CD4-positive, alpha-beta T cell treated with Interleukin-4 for 4 hours (primary cell): ENCODE measurements at places on chromosomes 2 and 18.
A peak's percentile ranks its signal among the peaks of the same experiment; 100 is the strongest.

DNA sequence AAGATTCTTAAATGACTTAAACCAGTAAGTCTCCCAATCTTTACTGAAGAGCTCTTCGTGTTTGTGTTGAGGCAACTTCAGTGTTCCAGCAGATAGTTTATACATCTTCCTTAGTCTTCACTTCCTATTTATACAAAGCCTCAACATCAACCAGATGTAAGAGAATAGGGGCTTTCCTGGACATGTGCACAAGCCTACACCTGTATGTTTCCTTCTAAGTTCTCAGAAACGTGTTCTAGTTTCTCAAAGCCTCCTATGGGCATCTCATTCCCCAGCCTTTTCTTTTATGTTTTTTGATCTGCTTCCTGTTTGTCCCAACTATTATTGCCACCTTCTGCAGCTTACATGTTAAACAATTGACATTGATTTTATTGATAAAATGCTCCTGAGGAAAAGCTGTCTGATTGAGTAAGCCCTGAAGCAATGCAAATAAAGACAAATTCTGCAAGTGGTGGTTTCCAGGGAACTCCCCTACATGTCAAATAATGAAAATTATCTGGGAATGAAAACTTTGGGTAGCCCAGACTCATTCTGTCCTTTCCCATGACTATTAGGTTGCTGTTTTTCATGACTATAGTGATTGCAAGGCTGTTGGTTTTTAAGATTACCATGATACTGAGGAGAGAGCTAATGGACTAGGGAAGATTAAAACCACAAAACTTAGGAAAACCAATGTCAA is 663.3 kb upstream of the ACVR2A start:
- DNase-seq: peak; percentile 2

- no peak for DNase-seq
These were observed 408.4 kb downstream of the HRH4 start for GRCh38 chr18:24868760-24869237.

- no peak for DNase-seq
These were observed 17.3 kb upstream of the LBH start for GRCh38 chr2:30213907-30214463.

DNA sequence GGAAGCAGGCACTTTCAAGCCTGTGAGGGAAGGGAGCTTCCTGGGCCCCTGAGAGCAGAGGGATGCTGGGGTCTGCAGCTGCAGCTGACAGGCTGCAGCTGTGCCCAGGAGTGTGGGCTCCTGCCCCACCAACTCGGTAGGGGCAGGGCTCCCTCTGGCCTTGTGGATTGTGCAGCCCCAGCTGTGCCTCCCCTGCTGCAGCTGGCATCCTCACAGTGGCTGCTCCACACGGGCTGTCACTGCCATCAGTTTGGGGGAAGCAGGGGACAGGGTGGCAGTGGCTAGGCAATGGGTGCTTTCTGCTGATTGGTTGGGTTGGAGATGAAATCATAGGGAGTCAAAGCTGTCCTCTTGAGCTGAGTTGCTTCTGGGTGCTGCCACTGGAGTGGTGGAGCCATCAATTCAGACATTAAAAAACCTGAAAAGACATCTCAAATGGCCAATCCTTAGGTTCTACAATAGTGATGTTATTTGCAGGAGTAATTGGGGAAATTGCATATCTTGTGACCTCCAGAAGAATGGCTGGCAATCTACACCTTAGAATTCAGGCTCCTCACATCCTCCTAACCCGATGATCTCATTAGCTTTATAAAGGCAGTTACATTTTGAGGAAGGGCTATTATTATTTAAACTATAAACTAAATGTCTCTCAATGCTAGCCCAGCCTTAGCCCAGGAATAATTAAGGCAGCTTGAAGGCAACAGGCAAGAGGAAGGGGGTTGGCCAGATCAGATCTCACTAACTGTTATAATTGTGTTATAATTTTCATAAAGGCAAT is 41.3 kb downstream of the FAM171B start:
- DNase-seq: no peak

DNA sequence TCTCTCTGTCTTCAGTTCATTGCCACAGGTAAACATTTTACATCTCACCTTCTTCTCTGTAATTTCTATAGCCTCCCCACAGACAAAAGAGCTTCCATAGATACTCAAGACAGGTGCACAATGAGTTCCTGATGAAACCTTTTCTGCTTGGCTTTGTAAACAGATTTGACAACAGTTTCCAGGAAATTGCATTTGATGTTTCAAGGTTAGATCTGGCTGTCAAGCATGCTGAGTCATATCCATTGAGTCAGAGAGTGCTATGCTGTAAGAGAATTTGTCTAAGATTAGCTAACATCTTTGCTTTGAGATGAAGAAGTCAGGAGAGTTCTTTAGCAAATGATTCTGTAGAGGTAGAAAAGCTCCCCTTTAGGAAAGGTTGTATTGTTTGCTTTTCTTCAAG is 40.6 kb upstream of the MAP2 start:
- no peak for DNase-seq

DNA sequence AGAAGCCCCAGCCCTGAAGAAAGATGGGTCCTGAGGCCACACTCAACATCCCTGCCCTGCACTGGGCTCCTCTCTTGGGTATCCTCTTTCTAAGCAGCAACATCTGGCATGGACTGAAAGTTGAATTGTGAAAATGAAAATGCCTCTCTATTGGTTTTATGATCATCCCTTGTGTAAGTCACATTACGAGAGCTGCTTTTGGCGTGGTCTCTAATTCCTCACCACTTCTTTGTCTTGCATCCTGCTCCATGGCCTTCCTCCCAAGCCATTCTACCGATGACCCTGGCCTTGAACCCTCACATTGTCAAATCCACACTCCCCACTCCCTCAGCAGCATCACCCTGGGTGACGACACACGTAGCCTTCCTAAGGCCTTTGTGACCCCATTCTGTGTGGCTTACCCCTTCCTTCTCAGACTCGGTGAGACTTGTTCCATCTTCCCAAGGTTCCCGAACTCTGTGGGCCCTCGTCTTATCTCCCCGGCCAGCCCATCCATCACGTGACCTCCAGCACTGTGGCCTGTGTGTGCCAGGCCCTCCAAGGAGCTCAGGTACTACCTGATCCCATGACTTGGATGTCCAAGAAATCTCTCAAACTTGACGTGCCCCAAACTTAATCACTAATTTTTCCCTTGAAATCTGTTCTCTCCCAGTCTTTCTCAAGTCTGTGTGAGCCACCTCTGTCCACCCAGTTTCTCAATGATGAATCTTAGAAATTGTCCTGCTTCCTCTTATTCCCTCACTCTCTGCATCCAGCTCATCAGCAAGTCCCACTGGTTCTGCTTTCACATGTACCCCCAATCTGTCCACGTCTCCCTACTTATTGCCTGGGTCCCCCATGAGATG is 194.7 kb upstream of the HS6ST1 start:
- no peak for DNase-seq

- no peak for DNase-seq
These were observed 154.1 kb upstream of the MMADHC start for GRCh38 chr2:149741646-149742045.

- no peak for DNase-seq
These were observed 12.4 kb downstream of the SLC8A1 start for GRCh38 chr2:40439473-40439872.

DNA sequence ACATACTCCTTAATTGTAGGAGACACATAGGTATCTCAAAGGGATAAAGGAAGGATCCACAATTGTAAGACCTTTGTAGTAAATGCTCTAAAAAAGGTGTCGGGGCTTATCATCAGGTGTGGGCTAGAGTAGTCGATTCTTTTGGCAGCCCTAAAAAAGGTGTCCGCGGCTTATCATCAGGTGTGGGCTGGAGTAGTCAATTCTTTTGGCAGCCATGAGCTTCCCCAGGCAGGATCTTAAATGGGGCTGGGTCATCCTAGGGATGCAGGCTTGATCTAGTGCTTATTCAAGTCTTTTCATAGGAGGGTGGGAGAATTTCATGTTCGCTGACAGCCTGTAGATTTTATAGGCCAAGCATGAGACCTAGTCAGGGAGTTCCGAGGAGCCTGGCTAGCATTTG is 406.4 kb upstream of the VWC2L start:
- DNase-seq: no peak

DNA sequence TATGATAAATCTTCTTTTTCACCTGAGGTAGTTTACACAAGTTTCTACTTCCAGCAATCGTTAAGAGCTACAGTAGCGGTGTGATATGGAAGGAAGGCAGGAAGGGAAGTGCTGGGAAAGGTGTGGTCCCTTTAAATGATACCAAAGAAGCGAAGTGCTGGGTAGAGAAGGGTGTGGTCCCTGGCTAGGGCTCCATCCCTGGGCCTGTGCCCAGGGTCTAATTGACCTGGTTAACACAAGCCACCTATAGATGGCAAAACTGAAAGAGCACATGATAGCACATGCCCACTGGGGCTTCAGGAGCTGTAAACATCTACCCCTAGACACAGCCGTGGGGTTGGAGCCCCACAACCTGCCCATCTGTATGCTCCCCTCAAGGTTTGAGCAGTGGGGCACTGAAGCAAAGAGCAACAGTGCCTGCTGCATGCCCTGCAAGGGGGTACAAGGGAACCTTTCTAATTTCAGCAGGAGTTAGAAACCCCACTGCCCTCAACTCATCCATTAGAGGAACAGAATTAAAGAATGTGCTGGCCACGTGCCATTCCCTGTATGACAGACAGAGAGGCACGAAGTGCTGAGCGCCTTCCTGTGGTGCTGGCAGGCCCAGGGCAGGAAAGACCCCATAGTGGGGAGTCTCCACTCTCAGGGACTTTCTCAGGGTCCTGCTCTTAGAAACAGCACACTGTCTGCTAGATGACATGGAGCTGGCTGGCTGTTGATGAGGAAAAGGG is 153.1 kb upstream of the LMAN1 start:
- DNase-seq: no peak

DNA sequence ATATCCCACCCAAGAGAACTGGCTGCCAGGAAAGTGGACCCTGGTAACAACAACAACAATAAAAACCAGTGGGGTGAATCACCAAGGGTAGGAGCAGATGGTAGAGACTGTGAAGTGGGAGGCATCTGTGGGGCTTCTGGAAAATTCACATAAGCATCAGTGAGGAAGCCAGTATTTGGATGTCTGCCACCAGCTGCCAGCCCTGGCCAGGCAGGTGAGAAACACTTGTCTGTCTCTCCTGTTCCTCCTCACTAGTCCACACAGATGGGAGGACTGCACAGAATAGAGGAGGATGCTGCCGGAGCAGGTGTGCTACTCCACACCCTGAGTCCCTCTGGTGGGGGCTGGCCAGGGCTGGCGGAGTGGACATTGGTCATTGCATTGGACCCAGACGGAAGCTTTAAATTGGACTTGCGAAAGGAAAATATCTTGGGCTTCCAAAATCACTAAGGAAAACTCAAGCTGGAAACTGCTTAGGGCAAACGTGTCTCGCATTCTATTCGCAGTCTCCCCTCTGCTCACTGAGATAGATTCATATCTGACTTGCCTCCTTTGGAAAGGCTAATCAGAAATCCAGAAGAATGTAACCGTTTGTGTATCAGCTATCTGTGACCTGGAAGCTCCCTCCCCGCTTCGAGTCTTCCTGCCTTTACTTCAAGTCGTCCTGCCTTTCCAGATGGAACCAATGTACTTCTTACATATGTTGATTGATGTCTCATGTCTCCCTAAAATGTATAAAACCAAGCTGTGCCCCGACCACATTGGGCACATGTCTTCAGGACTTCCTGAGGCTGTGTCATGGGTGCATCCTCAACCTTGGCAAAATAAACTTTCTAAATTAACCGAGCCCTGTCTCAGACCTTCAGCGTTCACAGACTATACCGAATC is 69.1 kb downstream of the NAB1 start:
- no peak for DNase-seq

GRCh38 chr2:36389091-36389564 is 33.5 kb downstream of the CRIM1 start:
- DNase-seq: no peak

- peak; percentile 92 for DNase-seq
These were observed 14.2 kb upstream of the CXCR4 start for GRCh38 chr2:136131961-136132824.

DNA sequence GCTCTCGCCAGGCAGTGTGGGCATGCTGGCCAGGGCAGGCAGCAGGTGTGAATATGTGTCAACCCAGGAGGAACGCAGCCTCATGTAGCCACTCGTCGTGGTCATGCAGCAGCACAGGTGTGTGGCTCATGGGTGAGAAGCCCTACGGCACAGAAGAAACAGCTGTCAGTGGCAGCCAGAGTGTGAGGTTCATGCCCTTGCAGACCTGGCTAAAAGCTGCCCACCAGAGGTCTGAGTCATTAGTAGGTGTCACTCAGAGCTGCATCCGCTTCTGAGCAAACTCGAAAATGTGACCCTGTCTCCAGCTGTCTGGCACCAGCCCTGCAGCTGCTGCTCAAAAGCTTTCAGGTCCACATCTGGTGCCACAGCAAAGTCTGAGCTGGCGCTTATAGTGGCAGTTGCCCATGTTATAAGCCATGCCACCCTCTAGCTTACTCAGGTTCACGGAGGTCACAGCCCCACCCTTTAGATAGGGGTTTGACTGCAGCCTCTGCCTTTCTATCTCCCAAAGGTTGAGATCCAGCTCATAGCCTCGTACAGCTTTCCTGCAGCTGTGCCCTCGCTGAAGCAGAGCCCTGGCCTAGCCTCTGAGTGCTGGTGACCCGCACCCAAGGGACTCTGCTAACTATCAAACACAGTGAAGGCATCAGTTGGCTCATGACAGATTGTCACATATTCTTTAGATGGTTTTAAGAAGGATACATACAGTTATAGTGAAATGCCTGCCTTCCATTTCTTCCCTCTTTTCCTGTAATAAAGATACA is 195.0 kb downstream of the CCDC102B start:
- DNase-seq: no peak

DNA sequence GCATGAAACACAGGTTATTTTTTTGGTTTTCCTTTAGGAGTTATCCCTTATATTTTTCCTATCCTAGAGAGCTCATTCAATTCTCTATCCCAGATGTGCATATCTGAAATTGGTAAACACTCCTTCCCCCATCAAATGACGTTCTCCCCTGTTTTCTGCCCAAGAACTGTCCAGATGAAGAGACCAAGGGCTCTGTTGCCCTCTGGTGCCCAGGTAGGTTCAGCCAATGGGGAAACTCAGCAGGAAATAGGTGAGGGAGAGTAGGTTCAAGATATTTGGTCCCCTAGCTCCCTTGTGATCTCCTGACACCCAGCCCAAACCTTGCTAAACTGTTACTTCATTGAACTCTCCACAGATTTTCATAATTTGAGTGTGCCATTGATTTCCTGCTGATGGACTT is 14.1 kb upstream of the INO80C start:
- no peak for DNase-seq

DNA sequence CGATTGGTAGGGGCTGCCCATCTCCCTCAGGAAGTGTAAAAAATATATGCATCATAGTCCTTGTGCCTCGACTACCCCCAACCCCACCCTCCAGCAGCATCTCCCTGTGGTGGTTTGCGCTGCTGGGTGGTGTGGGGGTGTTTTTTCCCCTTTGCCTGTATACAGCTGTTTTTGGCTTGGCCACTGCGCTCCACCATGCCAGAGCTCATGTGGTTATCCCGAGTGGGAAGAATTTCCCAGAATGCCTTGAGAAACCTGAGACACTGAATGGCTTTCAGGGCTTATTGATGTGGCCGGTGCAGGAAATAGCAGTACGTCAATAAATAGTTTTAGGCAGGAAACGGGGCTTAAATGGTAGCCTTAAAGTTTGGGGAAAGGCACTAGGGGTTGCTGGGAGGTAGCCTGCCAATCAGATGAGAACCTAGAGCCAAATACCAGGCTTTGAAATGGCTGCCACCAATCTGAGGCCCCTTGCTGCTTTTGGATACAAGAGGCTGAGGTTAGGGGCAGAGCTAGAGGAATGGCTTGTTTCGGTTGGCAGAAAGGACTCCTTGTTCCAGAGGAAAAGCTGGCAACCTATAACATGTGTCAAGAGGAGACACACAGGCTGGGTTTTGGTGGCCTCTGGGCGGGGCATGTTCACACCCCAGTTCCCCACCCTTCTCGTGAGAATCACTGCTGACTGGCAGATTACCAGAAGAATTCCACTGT is 144.1 kb downstream of the SMAD7 start:
- peak; percentile 34 for DNase-seq

GRCh38 chr2:35857498-35857897 is 498.1 kb upstream of the CRIM1 start:
- DNase-seq: no peak
